ENCODE measurements at places on chromosomes 5 and 9.

- DNase-seq: no peak
Observed at GRCh38 chr5:79831381-79832309, 142.0 kb downstream of the CMYA5 start.

DNA sequence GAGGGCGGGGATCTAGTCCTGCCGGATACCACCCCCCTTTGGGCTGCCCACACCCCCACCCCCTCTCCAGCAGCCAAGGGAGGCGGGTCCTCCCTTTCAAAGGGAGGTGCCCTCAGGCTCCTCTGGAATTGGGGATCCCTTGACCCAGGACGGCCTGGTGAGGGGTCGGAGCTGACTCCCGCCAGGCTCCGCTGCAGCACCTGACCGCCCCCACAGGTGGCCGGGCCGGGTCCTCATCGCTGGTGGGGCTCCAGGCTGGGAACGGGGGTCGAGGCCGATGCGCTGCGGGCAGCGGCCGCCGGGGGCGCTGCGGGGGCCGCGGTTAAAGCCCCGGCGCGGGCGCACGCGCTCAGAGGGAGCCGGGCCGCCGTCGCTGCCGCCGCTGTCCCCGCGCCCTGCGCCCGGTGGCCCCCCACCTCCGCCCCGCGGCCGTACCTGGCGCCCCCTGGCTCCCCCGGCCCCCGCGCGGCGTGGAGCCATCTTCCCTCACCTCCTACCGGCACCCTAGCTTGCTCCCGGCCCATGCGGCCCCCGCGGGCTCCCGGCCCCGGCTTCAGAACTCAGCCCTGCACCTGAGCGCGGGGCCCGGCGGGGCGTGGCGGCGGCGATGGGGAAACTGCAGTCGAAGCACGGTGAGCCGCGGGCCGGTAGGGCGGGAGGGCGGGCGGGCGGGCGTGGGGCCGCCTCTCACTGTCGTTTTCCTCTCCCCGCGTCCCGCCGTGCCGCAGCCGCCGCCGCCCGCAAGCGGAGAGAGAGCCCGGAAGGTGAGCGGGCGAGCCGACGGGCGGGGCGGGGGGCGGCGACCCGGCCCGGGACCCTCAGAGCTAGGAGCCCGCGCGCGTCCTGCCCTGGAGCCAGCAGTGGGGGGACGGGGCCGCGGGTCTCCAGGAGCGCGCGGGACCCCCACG is at the start of gene NKD2:
Gene NKD2, plus strand, starts transcription at position 352 of the 908 bp plus-strand sequence. Its CDS starts 256 bp downstream, at position 608.
- no peak for DNase-seq

DNA sequence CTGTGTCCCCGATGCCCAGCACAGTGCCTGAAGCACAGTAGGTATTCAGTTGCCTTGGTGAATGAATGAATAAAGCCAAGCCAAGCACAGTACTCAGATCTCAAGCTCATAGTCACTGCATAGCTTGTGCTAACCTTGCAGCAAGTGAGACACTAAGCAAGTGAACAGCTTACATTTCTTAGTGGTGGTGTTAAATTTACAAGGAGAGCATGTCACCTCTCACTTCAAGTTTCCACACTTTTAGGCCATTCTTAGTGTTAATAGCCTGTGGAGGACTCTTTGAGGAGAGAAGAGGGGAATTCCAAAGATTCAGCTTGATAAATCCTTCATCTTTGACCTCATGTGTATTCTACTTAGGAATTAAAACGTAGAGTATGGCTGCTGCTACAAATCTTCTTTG is 104.7 kb downstream of the C9orf152 start:
- DNase-seq: no peak

- DNase-seq: no peak
Observed at GRCh38 chr9:129664746-129665388, 580 bp upstream of the PRRX2 start.

DNA sequence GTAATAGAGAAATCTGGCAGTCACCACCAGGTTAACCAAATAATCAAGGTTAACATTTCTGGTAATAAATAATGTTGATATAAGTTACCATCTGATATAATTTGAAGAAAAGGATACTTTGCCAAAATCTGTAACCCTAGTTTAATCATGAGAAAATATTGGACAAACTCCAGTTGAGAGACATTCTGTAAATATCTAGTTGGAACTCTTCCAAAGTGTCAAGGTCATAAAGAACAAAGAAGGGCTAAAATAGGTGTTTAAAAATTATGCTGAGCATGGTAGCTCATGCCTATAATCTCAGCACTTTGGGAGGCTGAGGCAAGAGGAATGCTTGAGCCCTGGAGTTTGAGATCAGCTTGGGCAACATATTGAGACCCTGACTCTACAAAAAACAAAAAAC is 253.3 kb downstream of the MRPS30 start:
- DNase-seq: no peak

GRCh38 chr5:166165596-166165995 is 2125.8 kb upstream of the WWC1 start:
- no peak for DNase-seq

DNA sequence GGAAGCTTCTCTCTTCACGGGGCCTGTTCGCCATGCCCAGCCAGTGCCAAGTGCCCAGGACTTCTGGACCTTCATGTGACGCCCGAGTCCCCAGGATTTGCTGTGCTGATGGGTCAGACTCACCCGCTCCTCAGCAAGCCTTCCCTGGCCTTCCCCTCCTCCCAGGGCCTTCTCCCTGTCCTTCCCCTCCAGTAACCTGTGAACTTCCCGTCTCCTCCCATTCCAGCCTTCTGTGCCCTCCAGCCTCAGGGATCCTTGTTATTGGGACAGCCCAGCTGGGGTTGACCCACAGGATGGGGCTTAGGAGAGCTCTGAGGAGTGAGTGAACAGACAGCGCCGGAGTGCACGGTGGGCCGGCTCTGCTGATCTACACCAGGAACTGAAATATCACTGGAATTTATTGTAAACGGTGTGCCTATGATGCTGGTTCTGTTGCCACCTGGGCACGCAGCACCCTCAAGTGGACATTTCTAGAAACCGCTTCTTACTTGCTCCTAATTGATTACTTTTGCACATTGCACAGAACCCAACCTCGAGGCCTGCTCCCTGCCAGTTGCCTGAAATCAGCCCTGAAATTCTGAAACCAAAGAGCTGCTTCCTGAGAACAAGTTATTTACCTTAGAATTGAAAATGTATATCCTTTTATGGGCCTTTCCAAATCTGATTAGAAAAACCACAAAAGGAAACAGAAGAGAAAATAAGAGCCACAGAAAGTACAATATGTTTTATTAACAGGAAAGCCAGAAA is 1.5 kb downstream of the SPAAR start:
- DNase-seq: peak; percentile 42

- no peak for DNase-seq
Observed at GRCh38 chr5:176629853-176630680, at the start of the genes EIF4E1B and SNCB. Gene EIF4E1B, plus strand, starts transcription at chr5:176630675. Its CDS starts 12,113 bp downstream, at chr5:176642788. Gene SNCB, minus strand, starts transcription at chr5:176630534. Its CDS starts 880 bp downstream, at chr5:176629654.

GRCh38 chr5:345404-346195 is 24.1 kb downstream of the AHRR start:
- DNase-seq: no peak

DNA sequence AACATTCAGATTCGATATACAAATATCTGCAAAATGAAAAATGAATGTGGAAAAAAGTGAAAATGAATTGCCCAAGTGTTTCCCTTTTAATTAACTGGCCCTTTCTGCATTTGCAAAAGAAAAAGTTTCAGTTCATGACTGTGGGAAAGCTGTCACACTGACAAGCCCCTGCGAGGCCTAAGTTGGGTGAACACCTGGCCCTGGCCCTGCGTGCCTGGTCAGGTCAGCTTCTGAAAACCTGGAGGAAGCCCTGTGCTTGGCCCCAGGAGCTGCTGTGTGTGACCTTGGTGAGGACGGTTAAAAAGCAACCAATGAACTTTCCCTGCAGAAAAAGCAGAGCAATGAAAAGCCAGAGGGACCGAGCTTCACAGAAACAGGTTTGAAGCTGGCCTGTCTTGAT is 41.0 kb upstream of the SHC3 start:
- DNase-seq: no peak

GRCh38 chr9:36341936-36342577 is 58.0 kb downstream of the RNF38 start:
- DNase-seq: no peak

DNA sequence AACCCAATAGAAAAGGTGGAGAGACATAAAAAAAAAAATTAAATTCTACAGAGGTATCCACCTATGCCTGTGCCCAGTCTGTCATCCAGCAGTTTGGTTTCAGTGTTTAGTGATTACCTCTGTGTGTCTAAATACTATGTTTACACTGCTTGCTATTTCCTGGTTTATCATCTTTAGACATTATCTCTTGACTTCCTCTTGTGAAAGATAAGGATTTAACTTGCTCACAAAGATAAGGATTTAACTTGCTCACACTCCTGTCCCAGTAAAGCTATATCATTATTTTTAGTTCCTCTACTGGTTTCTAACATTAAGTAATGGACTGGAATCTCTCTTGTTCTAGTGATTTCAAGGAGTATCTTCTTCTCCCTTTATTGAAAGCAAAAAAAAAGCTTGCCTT is 53.9 kb upstream of the ZFR start:
- DNase-seq: peak; percentile 79

- DNase-seq: no peak
Observed at GRCh38 chr5:142405814-142406395, 81.1 kb upstream of the SPRY4 start.

DNA sequence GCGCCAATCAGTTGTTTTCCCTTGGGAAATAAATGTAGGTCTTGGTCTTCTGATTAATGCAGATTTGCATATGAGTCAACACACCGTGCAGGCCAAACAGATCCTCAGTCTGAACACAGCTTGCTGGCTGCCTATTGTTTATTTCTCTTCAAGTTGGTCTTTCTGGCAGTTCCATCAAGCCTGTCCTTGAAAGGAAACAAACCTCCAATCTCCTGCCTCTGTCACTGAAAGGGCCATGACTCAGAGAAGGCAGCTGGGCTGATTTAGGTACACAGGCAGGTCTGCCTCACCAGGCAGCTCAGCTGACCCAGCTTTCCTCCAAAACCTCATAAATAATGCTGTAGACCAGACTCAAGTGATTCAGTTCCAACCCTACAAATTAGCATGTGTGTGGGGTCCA is 175.9 kb downstream of the MAN2A1 start:
- no peak for DNase-seq

DNA sequence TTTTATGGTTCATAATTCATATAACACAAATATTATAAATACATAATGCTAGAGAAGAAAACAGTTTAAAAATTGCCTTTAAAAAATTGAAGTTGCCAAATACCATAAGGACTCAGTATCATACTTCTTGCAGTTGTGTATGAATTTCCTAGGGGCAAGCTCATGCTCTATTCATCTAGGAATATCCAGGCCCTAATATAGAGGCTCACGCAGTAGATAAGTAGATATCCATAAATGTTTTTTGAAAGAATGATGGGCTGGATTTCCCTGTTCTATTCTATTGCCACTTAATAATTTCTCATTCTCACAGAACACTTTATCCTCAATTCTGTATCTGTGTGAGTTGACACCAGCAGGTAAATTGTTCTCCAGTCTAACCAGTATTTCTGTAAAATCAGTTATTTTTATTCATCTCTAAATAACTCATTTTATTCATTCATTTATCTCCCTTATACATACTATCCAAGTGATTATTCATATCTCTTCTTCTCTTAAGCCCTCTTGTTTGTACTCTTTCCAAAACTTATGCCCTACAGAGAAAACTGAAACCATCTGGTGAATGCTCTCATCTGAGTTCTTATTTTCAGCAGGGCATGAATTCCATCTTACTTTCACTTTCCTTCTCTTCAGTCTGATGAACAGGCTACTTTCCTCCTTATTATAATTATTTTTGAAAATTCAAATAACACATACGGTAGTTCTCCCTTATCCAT is 97.1 kb downstream of the SLC44A1 start:
- peak; percentile 27 for DNase-seq

DNA sequence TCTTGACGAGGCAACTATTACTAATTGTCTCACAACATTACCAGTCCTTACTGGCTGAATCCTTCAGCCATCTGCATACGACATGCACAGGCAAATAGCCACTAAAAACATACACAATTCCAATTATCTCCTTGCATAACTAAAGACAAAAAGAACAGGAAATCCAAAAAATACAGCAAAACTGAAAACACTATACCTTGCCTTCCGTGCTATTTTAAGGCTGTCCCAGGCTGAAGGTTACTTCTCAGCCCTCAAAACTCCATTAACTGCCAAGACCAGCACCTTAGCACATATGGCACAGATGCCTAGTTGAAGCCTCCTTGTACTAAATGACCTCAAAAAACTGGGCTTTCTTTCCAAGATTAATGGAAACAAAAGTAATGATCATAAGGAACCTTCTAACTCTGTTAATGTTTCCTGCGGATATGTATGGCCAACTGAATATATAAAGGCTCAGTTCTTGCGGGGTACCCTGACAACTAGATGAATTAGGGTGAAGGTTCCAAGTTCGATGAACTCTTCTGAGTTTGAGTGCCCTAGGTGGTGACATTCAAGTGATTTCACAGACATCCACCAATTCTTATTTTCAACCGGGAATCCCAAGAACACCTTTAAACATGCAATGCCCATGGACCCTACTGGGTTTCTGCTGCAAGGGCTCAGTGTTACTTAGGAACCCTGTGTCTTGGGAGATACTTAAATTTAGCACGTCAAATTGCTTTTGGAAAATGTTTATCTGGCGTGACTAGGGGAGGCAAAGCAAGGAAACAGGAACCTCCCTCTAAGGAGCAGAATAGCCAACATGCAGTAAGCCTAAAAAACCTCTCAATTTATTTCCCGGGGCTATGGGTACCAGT is 455.3 kb downstream of the RAB3C start:
- no peak for DNase-seq

DNA sequence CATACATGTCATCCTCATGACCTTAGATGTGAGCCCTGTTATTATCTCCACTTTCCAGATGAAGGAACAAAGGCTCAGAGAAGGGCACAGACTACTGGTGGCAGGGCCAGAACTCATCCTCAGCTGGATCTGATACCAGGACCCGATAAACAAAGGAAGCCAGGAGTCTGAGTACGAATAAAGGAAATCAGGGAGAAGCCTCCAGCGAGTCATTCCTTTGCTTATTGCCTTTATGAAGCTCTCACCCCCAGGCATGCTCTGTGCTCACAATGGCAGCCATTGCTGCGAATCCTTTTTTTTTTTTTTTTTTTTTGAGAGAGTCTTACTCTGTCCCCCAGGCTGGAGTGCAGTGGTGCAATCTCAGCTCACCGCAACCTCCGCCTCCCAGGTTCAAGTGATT is 130.1 kb downstream of the GAPVD1 start:
- no peak for DNase-seq

GRCh38 chr9:105656131-105656921 is 5.9 kb upstream of the TAL2 start:
- no peak for DNase-seq

DNA sequence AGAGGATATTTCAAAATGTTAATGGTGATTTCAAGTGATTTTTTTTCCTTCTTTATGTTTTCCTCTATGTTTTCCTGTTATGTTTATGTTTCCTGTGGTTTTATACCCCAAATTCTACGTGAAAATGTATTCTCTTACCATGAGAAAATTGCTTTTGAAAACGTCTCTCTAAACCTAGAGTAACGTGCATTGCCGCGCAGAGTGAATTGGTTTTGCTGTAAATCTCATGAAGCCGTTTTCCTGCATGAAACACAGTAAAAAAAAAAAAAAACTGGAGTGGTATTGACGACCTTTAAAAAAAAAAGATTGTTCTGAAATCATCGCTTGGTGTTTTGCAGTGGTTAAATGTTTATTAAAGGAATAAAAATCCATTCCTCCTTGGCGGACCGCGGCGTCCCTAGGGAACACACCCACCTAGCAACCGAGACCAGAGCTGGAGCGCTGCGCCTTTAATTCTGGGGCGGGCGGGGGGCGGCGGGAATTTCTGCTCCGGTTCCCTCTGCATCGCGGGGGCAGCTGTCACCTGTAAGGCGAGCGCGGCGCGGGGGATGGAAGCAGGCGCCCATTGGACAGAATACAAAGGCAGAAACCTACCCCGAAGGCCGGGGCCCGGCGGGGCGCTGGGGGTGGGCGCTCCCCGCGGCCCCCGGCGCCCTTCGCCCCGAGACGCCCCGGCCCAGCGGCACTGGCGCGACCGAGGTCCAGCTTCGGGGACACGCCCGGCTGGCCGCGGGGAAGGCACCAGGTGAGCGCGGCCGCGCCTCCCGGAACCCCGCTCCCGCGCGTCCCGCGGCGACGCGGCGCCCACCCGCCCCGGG is at the start of gene SOWAHA:
Gene SOWAHA, plus strand, starts transcription at position 522 of the 818 bp plus-strand sequence. CDS start 320 bp downstream, outside the sequence.
- no peak for DNase-seq

Data from MV-4-11 (cell line).